Activated gamma-delta T cell treated with anti-CD3 and anti-CD28 coated beads, Interleukin-2, amount 50 U/mL, for 16 hours (primary cell): ENCODE measurements at places on chromosomes 16 and 17.

- DNase-seq, result no peak
These were observed 89.2 kb upstream of the CDC42EP4 start for GRCh38 chr17:73400915-73401545.

DNA sequence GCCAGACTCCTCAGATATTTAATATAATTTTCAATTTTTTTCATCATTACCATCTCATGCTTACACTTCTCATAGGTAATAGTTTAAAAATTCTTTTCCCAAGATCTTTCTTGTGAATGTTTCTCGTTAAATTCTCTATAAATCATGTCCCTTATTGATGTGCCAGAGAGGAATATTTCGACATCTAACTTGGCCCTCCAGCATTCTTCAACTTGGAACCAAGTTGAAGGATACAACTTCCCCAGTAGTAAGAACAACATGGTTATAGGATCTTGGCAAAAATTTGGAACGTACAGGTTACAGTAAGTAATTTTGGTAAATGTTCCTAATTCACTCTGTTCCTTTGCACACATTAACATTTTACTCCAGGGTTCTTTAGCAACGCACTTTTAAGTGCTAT, 731.8 kb downstream of the CDH11 start:
- DNase-seq, result no peak

- no peak for DNase-seq
These were observed 17.9 kb downstream of the MT1X start for GRCh38 chr16:56700195-56700594.

DNA sequence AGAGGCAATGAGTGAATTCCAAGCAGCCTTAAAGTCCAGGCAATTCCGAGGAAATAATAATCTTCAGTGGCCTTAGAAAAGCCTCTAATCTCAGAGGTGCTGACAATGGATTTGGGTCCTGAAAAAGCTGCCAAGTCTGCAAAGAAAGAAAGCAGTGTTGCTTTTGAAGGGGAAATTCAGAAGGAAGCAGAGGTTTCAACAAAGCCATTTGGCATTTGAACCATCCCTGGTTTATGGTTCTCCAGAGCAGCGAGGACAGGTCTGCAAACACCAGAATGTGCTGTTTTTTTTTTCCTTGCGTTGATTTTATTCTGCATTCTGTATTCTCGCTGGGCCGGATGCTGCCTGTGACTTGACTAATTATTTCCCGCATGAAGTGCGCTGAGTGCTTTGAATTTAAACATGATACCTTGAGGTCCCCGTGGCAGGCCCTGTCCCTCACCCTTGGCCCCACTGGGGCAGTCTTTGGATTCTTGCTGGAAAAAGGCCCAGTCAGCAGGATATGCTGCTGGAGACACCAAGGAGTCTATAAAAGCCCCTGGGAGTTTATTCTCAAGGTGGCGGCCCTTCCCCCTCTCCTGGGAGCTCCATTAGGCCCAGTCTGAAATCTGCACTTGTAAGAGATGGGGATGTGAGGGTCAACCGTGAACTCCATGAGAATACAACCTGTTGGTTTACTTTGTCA, 338.3 kb downstream of the HAPSTR1 start:
- no peak for DNase-seq
